Hematopoietic multipotent progenitor cell treated with erythropoietin and hydrocortisone succinate and interleukin-3 and kit ligand, for 15 days (in vitro differentiated cells): ENCODE measurements at places on chromosomes 6 and 20.
A peak's percentile ranks its signal among the peaks of the same experiment; 100 is the strongest.

GRCh38 chr6:38782616-38783015 is 67.5 kb downstream of the DNAH8 start:
- no peak for DNase-seq

GRCh38 chr6:111984081-111984480 is 69.8 kb upstream of the CCN6 start:
- no peak for DNase-seq

DNA sequence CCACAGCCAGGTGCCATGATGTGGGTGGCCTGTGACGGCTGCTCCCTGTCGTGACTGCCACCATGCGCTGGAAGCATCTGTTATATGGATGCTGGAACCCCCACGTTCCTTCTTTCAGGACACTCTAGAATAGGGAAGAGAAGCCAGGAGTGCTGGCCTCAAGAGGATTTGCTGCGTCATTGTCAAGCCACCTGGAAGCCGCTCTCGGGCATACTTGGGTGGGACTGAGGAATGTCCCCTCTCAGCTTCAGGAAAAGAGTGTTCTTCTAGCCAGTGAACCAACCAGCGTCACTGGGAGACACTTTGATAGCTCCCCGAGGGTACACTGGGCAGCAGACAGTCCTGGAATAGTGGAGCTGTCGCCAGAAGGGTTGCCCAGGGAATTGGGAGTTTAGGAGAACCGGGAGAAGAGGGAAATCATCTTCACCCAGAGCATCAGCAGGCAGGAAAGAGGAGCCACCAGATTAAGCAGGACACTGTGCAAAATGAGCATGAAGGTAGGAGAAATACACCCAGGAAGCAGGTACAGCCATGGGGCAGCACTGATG is 130.8 kb upstream of the SASH1 start:
- no peak for DNase-seq

- no peak for DNase-seq
Measured at GRCh38 chr6:9927275-9927674, 487.6 kb downstream of the TFAP2A start.

DNA sequence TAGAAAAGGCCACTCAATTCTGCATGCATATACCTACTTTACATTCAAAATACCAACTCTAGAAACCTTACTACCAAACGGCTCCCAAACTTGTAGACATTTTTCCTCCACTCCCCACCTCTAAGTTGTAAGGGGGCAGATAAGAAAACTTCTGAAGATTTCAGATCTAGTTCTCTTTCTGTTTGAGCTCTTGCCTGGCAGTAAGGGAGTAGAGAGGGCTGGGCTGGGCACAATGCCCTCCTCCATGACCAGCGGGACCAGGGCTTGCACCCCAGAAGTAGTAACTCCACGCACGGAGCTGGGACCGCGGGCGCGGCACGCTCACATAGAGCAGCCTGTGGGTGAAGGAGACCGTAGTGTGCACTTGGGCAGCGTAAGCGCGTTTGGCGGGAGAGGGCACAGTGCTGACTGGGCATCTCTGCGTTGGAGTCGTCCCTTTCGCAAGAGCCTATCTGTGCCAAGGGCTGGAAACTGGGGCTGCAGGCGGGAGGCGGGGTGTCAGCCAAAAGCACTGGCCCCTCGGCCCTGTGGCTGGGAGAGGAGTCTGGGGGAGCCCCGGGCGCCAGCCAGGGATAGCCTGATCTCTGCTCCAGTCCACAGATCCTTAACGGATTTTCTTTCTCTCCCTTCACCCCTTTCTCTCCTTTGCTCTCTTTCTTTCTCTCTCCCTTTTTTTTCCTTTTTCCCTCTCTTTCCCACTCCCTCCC is 32.4 kb downstream of the PHACTR1 start:
- DNase-seq: no peak

GRCh38 chr6:83707829-83708545 is 914 bp downstream of the SNAP91 start:
- no peak for DNase-seq

GRCh38 chr6:166553563-166554271 is 32.8 kb downstream of the RAMACL start:
- DNase-seq: no peak

GRCh38 chr6:158521759-158522158 is 38.1 kb upstream of the TMEM181 start:
- DNase-seq: no peak

DNA sequence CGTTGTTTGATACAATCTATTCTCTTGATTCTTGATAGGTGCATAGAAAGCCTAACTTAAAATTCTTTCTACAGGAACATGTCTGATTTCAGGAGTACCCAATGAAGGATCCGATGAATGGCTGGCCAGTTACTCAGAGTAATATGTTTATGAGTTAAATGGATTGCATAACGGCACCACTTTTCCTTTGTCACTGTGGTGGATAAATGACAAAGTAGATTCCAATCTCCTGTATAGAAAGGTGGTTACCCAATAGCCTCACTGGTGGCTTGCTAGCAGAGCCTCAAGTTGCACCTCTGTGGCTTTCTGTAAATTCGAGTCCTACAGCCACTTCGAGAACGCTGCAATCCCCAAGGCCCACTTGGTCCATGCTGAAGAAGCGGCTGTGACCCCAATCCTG is 28.4 kb downstream of the LHFPL5 start:
- DNase-seq: no peak

GRCh38 chr6:20403766-20404640 is 2.3 kb downstream of the E2F3 start:
- peak; percentile 58 for DNase-seq

DNA sequence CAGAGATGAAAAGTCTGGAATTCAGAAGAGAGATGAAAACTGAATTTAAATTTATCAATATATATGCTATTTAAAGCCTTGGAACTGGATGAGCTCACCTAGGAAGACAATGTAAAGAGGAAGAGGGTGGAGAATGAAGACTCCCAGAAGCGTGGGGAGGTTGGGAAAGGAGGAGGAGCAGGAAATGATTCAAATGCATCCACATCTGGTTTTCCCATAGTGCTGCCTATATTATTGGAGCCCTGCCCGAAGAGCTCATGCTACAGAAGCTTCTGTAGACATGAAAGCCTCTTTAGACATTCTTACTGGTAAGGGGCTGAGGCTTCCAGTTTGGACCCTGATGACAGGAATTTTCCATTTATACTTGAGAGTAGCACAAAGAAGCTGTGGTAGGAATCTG is 19.2 kb downstream of the PDE7B start:
- no peak for DNase-seq

GRCh38 chr6:22250486-22250885 is 46.4 kb downstream of the PRL start:
- no peak for DNase-seq

- no peak for DNase-seq
Measured at GRCh38 chr6:33248643-33248931, 23.1 kb downstream of the VPS52 start.

DNA sequence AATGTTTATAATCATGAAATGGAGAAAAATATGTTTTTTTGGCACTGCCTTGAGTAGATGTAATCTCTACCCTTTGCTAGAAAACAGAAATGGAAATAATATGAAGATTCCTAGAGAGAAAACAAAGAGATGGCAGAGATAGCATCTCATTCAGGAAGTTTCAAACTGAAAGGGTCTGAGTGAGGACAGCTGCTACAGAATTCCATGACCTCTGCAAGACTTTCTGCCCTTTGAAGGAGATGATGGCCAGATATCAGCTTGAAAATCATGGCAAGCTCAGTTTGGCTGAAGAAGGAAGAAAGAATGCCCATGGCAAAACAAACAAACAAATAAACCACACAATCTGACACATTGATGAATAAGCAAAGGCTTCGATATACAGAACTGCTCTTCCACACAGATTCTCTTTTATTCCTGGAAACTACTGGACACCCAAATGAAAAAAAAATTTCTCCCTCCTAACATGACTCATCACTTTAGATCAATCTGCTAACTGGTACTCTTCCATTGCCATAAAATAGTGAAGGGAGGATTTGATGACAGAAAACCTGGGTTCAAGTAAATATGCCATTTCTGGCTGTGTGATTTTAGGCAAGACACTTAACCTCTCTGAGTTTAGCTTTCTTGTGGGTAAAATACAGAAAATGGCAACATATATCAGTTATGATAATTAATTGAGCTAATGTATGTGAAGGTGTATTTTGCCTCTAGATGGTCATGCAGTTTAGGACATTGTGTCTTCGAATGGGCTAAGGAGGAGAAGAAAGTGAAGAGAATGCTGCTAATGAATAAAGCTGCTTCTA is 105.9 kb upstream of the SPACA1 start:
- DNase-seq: no peak

- DNase-seq: no peak
Measured at GRCh38 chr6:115932481-115932880, 128.2 kb downstream of the FRK start.

DNA sequence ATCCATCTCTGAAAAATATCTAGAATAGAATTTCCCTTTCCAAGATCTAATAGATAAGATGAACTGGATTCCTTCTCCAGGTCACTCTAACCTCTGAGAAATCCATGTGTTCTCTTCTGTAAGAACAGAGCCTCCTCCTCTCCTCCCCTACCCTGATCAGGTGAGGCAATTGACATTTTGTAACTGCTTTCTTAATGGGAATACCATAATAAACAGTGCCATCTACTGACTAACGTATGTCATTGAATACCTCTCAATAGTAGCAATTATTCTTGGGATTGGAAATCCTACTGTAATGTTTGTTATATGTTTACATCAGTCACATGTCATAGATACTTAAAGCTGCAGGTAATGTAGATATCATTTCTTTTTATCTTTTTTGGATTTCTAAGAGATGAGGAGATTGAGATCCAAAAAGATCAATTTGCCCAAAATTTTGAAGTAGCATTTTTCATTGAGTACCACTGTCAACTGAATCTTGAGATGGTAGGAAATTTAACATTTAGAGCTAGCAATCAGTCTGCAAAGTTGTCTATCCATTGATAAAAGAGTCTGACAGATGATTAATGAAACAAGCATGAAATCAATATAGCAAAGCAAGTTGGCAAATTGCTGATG is 365.8 kb upstream of the HSF2 start:
- peak; percentile 7 for DNase-seq

DNA sequence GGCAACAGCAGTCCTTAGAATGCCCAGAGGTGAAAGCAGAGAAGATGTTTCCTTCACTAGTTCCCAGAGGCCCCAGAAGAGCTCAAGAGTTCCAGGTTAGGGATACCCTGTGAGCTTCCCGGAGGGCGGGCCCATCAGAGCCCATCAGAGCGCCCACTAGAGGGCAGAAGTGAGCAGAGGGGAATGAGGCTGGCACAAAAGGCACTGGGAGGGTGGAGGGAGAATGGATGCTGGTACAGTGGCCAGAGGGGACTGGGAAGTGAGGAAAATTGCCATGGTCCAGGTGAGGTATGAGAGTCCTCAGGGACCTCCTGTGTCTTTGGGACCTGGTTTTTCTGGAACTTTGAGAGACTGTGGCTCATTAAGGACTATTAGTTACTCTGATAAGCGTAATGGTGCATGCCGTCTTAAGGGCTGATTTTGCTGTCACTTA is 57.3 kb downstream of the LINC00237 start:
- peak; percentile 55 for DNase-seq

DNA sequence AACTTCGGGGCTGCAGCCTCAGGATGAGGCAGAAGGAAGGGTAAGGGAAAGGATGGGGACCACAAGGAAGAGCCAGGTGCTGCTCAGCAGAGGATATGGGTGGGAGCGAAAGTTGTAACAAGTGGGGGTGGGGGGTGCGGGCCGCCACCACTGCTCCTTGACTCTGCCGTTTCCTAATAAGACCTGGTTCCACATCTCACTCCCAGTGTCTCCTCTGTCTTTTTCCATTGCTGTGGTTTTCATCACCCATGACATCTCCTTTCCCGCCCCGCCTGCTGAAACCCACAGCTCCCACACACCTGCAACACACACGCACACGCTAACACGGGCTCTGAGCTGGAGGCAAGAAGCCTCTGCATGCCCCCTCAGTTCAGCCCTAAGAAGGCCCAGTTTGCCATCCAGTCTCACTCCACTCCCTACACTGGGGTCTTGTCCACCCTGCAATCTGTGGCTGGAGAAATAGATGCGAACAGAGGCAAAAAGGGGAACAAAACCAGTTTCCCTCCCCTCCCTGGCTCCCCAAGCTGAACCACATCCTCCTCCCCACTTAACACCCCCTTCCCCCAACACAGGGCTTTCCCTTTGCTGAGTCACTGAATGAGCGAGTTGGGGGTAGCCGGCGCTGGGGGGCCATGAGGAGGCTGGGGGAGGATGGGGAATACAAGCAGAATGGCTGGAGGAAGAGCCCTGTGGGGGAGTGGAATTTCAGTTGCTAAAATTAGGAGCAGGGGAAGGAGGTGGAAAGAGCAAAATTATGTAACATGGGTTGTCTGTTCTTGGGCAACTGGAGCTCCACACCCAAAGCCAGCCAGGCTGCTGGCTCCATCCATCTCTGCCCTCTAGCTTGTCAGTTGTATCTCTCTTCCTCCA is 11.5 kb downstream of the NFKBIL1 start:
- DNase-seq: no peak
